CD8-positive, alpha-beta memory T cell (primary cell): ENCODE measurements at places on chromosomes 2 and 18.

- no peaks in the 10 kb centered on the region for H3K36me3 ChIP-seq
- H3K27me3 ChIP-seq: no peaks in the 10 kb centered on the region
- DNase-seq: no peak
- H3K4me3 ChIP-seq: no peak overlapping the region
Observed at GRCh38 chr18:41150316-41150715, 804.7 kb upstream of the PIK3C3 start.

DNA sequence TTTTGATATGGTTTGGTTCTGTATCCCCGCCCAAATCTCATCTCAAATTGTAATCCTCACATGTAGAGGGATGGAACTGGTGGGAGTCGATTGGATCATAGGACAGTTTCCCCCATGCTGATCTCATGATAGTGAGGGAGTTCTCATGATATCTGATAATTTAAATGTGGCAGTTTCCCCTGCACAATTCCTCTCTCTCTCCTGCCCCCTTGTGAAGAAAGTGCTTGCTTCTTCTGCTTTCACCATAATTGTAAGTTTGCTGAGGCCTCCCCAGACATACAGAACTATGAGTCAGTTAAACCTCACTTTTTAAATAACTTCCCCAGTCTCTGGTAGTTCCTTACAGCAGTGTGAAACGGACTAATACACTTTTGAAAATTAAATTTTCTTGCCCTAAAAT, 12.3 kb upstream of the KCNJ3 start:
- H3K4me3 ChIP-seq: no peak overlapping the region
- no peaks in the 10 kb centered on the region for H3K36me3 ChIP-seq
- no peak for DNase-seq
- no peak overlapping the region for H3K27ac ChIP-seq

DNA sequence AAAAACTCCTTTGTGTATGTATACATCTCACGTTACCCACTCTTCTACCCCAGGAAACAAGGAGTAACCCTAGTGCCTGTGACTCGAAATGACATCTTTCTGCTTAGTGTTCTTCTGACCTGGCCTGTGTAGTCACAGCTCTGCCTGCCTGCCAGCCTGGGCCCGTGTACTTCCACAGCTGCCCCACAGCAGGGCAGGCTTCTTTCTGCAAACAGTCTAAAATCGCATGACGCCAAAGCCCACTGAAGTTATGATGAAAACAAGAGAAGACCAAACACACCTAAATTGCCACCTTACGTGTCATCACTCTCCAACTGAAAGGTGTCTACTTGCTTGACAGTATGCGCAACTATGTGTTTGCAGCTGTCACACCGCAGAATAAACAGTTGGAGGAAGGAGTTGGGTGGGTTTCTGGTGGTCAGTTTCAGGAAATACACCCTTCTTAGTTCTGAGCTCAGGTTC, 1.5 kb downstream of the GAREM1 start:
- no peak overlapping the region for H3K27ac ChIP-seq
- DNase-seq: no peak
- H3K27me3 ChIP-seq: peaks cover 18% of the 10 kb centered on the region
- H3K4me3 ChIP-seq: peak overlapping the region; percentile 35
- no peaks in the 10 kb centered on the region for H3K36me3 ChIP-seq
- H3K4me1 ChIP-seq: peaks cover 13% of the 10 kb centered on the region

DNA sequence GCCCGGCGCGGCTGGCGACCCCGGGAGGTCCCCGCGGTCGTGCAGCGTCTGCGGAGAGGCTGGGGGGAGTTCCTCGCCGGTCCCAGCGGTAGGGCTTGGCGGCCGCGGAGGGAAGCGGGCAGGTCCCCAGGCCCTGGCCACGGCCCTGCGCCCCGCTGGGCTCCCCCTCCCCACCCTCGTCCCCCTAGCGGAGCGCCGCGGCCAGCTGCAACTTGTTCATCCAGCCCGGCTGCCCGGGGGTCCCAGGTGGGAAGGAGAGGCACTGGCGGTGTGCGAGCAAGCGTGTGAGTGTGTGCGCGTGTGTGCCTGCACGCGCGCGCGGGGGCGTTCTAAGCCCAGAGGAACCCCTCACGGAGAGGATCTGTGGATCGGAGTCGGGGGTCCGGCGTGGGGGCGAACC, 1.3 kb downstream of the PTPRM start:
- no peaks in the 10 kb centered on the region for H3K4me1 ChIP-seq
- H3K27ac ChIP-seq: no peak overlapping the region
- H3K27me3 ChIP-seq: no peaks in the 10 kb centered on the region
- H3K36me3 ChIP-seq: no peaks in the 10 kb centered on the region
- H3K4me3 ChIP-seq: no peak overlapping the region

DNA sequence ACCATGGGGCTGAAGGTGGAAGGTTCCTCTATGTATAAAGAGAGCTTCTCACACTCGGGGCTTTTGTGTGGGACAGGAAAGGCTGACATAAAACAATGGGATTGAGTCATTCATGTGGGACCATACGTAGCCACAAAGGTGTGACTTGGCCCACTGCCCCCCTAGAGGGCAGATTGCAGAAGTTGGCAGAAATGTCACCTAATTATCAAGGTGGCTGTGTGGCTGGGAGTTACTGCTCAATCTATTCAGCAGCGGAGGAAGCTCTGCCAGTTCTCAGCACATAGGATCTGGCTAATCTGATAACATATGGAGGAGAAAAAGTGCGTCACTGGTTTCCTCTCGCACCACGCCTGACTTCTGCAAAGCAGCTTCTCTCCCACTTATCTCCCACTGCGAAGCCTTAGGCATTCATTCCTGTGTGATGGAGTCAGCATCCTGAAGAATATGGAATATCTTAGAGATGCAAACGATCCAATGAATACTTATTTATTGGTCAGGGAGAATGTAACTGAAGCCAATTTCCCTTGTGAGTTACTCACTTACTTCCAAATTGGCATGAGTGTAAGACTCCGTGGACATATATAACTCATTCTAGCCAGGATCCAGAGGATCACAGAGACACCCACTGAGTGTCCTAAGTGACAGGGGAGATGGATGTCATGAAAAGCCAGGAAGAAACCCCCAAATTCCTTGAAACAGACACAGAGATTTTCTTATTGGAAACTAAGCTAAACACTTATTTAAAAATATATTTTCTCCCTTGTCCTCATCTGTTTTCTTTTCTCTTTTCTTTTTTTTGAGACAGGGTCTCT, 344.8 kb downstream of the TGIF1 start:
- no peak overlapping the region for H3K27ac ChIP-seq
- H3K4me3 ChIP-seq: no peak overlapping the region
- no peaks in the 10 kb centered on the region for H3K4me1 ChIP-seq
- no peak for DNase-seq
- H3K27me3 ChIP-seq: no peaks in the 10 kb centered on the region

DNA sequence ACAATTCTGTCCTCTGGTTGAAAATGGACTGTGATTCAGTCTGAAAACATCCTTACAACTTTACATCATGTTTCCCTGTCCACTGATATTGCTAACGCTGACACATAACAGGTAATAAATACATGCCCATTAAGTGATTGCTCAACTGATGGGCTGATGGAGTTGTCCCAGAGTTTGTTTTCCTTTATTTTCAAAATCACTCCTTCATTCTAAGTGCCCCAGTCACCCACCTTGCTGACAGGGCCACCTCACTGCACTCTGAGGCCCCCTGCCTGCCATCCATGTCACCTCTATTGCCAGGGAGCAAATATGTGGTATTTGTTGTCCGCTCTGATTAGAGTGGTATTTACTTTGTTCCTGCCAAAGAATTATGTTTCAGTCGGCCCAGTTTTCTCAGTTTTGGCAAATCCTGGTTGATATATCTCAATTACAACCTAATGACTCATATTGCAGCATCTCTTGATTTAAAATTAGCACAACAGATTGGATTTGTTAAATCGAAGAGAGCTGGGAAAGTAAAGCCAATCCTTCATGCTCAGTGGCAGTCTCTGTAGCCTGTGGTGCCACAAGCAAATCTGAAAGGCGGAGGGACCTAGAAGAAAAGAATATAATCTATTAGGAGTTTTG, 105.1 kb downstream of the RDH14 start:
- H3K4me1 ChIP-seq: no peaks in the 10 kb centered on the region
- H3K36me3 ChIP-seq: no peaks in the 10 kb centered on the region
- no peak for DNase-seq

DNA sequence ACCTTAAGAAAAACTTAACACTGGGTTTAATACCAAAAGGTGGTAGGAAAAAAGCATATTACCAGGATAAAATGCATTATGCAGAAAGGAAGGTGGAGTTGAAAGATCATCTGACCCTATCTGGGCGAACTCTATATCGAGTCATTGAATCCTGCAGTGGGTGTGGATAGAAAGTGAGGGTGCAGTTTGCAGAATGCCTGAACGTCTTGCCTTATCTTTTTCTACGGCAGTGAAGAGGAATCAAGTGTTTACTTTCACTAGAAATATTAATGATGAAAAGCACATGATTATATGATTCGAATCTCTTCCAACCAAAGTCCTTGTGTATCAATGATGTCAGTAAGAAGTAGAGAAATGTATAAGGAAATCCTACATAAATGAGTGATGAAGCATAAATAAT, 4.3 kb upstream of the CAVIN2 start:
- no peaks in the 10 kb centered on the region for H3K4me1 ChIP-seq
- H3K36me3 ChIP-seq: no peaks in the 10 kb centered on the region
- no peak for DNase-seq

DNA sequence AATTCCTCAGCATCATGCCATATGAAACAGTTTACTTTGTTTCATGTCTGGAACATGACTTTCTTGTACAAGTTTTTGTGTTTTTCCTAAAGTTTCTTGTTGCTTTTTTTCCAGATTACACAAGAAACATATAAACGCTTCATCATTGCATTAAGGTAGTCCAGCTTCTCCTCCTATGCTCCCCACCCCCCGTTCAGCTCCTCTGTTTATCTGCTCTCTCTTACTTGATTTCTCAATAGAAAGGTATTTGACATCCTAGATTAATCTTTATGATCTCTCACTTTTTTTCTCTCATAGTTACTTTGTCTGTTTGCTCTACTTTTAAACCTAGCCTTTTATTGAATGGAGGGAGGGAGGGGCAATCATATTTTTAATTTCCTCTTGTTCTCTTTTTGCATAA, 25.4 kb downstream of the SLC40A1 start:
- no peak overlapping the region for H3K27ac ChIP-seq
- H3K4me1 ChIP-seq: peaks cover 3% of the 10 kb centered on the region
- no peaks in the 10 kb centered on the region for H3K27me3 ChIP-seq
- H3K4me3 ChIP-seq: no peak overlapping the region

- H3K36me3 ChIP-seq: no peaks in the 10 kb centered on the region
Observed at GRCh38 chr2:86632672-86633071, 9.0 kb upstream of the RNF103 start.

DNA sequence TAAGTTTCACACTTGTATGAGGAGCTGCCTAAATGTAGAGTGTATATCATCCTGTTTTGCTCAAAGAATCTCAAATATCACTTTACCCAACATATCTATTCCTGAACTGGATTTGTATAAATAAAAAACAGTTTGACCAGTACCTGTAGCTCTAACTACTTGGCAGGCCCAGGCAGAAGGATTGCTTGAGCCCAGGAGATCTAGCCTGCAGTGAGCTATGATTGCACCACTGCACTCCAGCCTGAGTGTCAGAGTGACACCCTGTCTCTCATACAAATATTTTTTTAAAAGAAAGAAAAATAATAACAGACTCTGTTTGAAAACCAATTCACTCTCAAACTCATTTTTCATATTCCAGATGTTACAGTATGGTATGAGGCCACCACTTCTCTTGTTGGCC, 7.7 kb upstream of the LIMS2 start:
- H3K4me3 ChIP-seq: no peak overlapping the region
- H3K4me1 ChIP-seq: no peaks in the 10 kb centered on the region
- peaks cover 1% of the 10 kb centered on the region for H3K27me3 ChIP-seq
- H3K27ac ChIP-seq: no peak overlapping the region
- no peaks in the 10 kb centered on the region for H3K36me3 ChIP-seq
